Stimulated activated CD8-positive, alpha-beta memory T cell treated with anti-CD3 and anti-CD28 coated beads, Interleukin-15, amount 100 ng/mL, for 48 hours (primary cell): ENCODE measurements at places on chromosomes 3 and 15.
A peak's percentile ranks its signal among the peaks of the same experiment; 100 is the strongest.

GRCh38 chr3:159627229-159627628, 361.4 kb upstream of the IL12A start:
- no peak for DNase-seq

GRCh38 chr3:134313847-134314587, 60.2 kb downstream of the AMOTL2 start:
- DNase-seq, result no peak

- DNase-seq, result no peak
Measured at GRCh38 chr3:43893727-43894126, 203.0 kb downstream of the ABHD5 start.

- DNase-seq, result no peak
Measured at GRCh38 chr3:56939834-56940233, 120.6 kb upstream of the SPATA12 start.

DNA sequence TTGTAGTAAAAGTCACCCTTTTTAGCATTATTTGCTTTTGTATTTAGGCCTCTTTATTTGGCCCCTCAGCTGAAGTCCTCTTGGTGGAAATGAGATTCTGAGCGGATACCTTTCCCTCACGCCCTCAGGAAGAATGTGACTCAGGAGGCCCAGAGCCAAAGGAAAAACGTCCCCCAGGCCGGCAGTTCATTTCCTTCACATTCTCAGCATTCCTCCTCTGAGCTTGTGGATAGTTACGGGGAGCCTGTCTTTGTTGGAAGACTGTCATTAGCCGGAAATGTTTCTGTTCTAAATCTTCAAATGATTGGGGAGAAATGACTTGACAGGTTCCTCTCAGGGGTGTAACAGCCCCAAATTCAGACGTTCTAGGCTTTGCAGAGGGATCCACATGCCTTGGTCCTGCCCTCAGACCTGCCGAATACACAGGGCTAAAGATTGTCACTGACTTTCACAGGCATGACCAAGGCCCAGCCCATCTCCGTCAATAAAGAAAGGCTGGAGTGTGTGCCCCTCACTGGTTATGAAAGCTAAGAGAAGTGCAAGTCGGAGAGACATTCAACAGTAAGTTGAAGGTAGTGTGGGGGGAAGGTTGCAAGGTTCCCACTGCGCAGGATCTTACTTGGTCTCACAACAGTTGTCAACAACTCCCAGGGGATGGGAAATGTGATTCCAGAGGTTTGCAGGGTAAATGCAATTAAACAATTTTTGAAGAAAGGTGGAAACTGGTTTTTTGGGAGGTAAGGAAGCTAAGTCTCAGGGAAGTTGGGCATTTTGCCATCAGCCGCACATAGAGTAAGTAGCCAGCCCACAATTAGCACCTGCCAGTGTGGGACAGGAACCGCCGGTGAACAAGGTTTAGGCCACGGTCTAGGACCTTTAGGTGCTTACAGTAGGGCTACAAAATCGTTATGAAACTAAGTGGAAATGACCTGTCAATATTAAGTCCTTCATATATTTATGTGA, 39.7 kb upstream of the MYZAP start:
- DNase-seq, result no peak

DNA sequence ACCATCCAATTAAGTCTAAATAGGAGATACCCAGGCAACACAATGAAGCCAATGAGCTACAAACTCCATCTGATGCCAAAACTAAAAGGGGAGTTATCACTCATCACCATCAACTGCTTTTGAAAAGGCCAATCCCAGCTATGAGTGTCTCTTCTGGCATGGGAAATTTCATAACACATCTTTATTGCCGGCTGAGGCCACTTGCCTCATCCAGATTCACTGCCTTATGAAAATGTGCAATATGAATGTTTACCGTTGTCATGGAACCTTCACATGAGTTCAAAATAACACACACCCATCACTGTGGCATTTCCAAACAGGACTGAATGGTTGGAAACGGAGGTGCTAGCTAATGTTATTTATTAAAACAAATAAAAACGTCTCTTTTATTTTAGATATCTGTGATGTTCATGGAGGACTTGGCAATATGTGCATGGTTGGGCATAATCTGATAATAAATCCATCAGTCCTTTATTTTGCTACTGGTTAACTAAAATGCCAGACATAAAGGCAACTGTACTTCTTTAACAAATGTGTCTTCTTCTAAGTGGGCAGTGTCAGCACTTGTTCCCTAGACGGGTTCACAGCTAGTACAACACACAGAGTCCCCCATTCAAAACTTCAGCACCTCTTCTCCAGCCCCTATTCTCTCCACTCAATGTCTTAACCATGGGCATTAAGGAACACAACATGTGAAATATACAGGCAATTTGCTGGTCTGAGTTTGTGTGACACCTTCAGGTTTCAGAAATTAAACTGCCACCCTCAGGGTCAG, 143.9 kb downstream of the MAGI1 start:
- DNase-seq, result no peak

DNA sequence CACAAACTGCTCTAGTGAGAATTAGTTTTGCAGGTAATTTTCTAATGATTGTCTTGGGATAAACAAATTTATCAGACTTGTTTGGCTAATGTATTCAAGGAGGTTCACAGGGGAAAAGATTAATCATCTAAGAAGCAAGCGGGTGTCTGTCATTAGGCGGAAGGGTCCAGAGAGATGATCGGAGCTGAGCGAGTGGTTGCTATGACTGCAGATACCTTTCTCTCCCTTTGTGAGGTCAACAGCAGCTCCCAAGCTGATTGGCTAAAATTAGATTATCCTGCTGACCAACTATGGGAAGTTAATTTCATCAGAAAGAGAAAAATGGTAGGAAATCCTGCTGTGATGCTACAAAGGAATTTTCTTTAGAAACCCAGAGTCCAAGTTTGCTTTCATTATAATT, 276.0 kb downstream of the SOX2 start:
- no peak for DNase-seq

DNA sequence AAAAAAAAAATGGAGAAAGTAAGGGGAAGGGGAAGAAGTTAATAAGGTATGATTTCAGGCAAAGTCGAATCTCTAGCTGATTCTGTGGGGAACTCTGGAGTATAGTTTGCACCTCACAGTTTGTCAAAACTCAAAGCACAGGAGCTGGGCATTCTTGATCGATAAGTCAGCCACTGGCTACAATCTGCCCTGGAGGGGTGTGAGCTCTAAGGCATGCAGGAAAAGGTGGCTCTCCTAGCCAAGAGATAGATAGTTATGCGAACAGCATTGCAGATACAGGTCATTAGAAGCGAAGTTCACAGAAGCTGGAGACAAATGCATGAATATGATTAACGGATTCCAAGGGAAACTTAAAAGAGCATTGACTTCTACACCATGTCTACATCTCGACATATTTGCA, 952.6 kb downstream of the AGBL1 start:
- DNase-seq, result no peak

DNA sequence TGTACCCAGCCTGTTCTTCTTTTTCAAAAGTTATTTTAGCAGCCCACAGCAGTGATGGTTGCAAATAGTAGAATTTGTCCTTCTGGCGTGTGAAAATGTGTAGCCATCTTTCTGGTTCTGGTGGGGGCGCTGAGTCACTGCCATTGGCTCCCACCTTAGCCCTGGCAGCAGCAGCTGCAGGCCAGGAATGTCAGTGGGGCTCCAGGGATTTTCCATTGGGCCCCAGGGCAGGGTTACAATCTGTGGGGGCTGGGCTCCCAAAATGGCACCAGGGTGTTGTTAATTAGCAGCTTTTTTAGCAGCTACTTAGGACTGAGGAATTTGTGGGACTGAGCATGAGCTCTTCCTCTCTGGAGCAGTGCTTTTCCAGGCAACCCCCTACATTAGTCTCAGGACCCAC, 38.9 kb downstream of the TOPAZ1 start:
- no peak for DNase-seq

DNA sequence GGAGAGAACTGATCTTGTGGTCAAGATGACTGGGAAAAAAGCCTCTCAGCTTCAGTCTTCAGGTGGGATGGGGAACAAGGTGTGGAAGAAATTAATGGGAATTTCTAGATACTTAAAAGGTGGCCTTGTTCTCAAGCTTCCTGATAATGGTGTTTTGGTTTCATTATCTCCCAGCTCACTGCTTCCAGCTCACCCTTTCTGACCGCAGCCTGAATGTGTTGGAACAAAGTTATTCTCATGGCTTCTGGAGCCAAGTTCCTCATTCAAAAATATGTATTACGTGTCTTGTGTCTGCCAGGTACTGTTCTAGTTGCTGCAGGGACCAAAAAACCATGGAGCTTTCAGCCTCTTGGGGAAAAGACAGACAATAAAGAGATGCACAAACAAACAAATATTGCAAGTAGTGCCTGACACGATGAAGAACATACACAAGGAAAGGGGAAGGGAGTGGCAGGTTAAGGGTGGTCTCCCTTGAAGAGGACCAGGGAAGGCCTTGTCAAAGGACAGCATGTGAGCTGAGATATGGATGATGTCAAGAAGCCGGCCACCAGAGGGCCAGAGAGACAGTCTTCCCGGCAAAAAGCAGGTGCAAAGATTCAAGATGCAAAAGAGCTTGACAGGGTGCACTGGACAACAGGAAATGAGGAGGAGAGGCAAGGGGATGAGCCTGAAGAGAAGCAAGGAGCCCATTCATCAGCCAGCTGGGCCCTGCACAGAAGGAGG, 35.5 kb downstream of the ARRDC4 start:
- no peak for DNase-seq

DNA sequence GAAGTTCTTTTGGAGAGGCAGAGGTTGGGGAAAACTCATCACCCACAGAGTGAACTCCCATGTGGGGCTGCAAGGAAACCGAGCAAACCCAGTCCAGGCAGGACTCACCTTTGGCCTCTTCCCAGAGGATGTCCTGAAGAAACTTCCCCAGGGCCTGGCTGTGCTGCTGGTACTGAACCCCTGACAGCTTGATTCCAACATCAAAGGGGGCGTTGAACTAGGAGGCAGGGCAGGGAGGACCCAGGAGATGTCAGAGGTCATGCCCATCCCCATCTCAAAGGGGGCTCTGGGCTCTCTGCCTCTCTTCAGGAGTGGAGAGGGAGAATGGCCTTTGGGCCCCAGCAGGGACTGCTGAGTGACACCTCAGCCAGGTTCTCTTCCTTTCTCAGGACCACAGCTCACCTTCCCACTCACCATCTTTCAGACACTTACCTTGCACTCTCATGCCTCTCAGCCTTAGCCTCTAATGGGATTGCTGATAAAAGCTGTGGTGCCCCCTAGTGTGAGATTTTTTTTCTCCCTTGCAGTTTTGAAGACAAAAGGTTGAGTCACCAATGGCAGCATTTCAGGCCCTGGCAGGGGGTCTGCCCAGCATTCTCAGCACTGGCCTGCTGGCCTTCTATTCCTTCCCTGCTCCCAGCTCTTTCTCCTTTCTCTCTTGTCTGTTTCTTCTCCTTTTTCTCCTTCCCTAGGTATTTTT, 6.0 kb downstream of the GHRL start:
- no peak for DNase-seq

DNA sequence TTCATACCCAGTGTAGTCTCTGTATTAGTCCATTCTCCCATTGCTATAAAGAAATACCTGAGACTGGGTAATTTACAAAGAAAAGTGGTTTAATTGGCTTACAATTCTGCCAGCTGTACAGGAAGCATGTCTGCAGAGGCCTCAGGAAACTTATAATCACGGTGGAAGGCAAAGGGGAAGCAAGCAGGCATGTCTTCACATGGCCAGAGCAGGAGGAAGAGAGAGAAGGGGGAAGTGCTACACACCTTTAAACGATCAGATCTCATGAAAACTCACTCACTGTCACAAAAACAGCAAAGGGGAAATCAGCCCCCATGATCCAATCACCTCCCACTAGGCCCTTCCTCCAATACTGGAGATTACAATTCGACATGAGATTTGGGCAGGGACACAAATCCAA, 6.3 kb upstream of the PARP14 start:
- no peak for DNase-seq

GRCh38 chr3:177878957-177879356, 657.3 kb upstream of the KCNMB2 start:
- no peak for DNase-seq

DNA sequence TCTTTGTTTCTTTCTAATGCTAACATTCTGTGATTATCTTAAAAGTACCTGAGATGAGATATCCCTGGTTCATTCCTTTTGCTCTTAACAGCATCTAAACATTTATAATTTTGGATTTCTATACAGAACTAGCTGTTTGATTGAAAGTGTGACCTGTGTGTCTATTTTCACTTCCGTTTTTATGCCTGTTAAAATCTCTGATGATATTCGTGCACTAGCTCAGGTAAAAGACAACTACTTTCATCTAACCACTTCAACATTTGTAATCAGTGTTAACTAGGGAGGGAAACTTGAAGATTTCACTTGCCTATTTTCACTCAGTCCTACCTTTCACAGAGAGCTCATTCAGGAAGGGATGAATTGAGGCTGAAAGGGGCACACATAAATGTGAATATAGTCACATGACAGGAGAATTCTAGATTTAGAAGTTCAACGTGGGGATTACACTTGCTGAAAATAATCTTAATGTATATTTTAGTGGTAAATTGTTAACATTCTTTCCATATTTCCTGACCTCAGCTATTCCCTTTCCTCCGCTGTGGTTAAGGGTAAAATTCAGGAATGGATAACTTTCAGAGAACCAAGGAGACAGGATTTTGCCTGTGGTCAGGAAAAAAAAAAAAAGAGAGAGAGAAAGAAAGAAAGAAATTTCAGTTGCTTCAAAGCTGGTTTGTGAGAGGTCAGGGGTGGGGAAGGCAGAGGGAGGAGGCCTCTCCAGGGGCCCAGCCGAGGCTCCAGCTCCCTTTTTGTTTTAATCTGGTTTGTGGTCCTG, 159.8 kb upstream of the TSC22D2 start:
- DNase-seq, result no peak

- no peak for DNase-seq
Measured at GRCh38 chr15:29476503-29477080, 207.0 kb upstream of the NSMCE3 start.

DNA sequence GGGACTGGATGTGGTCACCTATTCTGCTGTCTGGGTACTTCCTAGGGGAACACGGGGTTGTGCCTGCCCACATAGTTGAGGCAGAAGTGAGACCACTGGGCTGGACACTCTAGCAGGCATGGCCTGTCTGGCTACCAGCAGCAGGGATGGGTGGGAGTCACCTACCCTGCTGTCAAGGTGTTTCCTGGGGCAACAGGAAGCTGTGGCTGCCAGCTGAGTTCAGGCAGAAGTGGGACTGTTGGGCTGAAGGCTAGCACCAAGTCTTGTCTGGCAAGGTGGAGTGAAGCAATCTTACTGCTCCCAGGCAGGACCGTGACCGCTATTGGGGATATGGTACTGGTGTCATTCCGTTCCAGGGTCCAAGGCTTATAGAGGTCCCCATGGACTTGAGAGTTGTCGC, 20.3 kb upstream of the ZDHHC23 start:
- no peak for DNase-seq

GRCh38 chr3:127074900-127075360, 92.0 kb downstream of the PLXNA1 start:
- DNase-seq, result no peak

DNA sequence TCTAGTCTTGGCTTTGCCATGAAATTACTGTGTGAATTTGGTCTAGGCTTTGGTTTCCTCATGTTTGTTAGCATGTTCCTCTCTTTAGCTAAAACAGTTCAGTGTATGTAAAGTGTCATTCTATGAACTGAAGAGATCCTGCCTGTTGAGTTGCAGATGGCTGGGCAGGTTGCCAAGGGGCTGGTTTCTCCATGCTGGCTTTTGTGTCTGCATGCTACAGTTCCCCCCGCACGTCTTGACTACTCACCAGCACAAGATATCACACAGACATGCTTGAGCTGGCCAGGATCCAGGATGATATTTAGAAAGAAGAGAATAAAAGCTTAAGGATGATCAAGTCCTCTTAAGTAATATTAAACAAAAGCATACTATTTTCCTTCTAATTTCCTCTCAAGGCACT, 90.2 kb downstream of the CERS3 start:
- peak; percentile 1 for DNase-seq
